ENCODE measurements at places on chromosomes 6 and 20.

DNA sequence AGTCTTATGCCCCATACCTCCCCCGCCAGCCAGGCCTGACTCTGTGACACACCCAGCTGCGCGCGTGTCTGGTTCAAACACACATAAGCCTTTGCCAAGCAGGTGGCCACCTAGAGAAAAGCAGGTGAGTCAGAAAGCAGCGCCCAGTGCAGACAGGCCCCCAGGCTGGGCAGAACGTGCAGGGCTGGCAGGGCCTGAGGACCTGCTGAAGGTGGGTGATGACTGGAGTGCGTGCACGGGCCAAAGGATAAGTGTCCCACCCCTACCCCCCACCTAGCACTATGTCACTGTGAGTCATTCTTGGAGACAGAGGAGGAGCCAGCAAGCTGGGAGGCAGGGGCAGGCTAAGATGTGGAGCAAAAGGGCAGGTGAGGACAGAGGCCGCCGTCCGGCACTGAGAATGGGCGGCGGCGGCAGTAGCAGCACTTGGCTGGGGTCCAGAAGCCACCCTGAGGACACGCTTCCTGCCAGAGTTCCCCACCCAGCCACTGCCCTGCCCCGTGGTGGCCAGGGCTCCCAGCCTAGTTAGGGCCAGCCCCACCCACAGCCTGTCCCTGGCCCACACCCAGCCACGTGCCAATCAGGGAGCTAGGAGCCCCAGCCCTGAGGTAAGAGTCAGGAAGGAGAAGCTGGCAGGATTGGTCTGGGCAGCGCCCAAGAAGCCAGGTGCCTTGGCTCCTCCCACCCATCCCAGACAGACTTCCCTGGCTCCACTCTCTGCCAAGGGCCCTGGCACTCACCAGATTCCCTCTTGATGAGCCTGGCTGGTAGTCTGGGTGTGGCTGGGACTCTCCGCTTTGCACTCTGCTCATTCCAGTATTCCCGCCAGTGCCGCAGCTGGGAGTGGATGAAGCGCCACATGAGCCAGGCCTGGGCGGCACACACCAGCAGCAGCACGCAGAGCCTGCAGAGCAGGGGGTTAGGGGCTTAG, 72.7 kb downstream of the TRAM2 start:
- no peak for DNase-seq

- DNase-seq: no peak
Measured at GRCh38 chr6:117018771-117019170, 141.7 kb downstream of the RFX6 start.

- DNase-seq: no peak
Measured at GRCh38 chr6:45951321-45952167, 64.1 kb downstream of the CLIC5 start.

- DNase-seq: no peak
Measured at GRCh38 chr20:63700199-63701050, 4.0 kb downstream of the TNFRSF6B start.

GRCh38 chr6:74249658-74250057, 553.7 kb downstream of the CD109 start:
- peak; percentile 62 for DNase-seq

DNA sequence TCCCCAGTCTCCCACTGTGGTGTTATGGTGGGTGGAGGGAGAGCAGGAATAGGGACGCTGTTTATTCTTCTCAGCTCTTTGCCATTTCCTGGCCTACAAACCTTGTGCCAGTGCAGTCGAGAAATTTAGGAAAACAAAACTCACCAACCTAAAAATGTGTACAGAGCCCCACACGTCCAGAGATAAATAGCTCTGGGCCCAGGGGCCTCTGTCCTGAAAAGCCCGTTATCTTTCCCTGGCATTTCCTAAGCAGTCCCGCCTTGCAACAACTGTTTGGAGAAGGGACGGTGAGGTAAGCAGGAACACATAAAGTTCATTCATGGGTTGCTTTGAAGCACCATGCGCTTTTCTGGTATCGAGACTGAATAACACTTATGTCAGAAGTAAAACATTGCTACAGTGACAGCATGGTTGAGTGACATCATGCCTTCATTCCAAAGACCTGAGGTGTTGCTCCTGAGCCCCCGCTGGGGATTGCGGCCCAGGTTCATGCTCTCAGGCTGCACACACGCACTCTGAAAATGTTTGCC, 80.1 kb upstream of the NXT1 start:
- DNase-seq: no peak

- peak; percentile 19 for DNase-seq
Measured at GRCh38 chr6:157184202-157185015, 138.9 kb downstream of the TMEM242 start.

DNA sequence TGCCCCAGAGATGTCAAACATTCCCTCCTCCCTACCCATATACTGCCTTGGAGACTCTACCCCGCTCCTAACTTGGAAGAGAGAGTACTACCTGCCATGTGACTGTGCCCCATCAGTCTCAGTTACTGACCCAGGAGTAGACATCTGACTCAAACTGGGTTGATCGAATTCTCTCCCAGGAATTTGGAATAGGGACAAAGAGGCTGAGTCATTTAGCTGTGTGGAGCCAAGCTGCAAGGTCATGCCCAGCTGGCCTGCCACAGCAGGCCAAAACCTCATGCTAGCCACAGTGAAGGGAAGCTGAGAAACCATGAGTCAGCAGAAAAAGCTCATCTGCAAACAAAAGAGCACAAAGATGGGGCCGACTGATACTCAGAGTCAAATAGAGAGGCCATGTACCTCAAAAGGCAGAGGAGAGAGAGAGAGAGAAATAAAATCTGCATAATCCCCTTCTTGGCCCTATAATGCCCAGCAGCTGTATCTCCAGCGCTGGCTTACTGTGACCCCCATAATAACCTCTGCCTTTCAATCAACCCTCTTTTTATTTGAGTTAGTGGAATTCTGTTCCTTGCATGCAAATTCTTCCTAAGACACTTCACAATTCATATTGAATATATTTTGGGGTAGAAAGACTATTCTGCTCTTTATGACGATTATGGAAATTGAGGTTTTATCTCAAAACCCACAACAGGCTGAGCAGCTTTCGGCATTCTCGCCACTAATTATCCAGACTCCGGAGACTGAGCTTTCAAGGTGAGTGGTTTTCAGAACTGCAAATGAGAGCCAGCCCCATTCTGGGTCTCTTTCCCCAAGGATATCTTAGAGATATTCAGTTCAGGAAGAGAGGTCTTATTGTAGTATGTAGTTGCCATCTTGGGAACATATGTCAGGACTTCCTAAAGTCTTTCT, 21.4 kb upstream of the AKIRIN2 start:
- peak; percentile 93 for DNase-seq

DNA sequence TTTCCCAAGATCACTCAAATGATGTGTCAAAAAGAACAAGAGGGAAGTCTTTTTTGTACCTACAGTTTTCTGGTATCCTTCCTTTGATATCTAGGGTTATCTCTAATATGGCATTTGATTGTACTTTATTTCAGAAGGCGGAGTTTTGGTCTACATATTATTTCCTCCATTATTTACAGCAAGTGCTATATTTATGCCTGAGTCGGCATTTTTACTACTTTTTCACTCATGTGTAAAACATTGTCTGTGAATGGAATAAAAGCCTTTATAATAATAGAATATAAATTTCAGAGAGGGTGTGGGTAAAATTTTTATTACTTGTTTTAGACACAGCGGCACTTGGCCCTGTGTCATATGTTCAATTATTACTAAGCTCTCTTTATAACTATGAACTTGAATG, 398.4 kb downstream of the BCKDHB start:
- no peak for DNase-seq

- DNase-seq: no peak
Measured at GRCh38 chr20:49267327-49267726, 10.5 kb downstream of the ZNFX1 start.

DNA sequence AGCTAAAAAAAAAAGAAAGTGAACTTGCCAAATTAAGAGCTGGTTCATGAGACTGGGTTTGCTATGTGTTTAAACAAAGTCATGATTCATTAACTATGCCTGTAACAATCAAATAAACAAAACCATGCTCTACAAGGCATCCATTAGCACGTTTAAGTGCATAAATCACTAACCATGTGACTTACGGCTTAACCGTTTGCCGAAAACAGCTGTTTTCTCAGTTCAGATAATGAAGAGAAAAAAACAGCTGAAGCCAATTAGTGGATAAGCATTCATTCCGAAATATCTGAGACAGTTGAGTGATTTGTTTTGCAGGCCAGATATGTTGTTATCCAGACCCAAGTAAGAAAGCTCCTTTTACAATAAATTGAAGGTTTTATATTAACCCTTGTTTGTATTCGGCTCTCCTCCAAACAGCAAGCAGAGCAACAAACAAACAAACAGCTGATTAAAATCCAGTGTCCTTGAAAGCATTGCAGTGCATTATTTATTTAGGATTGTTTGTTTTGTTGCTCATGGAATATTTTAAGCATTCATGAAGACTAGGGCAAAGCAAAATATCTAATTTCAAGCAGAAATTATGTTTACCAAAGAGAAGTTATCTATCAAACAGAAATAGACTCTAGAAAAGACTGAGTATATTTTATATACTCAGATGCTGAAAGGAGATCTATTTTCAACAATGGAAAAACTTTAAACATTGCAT, 343.5 kb downstream of the RFPL4B start:
- DNase-seq: peak; percentile 78
